GM18507 (cell line): ENCODE measurements at places on chromosomes 7 and 10.

GRCh38 chr7:132656846-132657776 lies 80.8 kb upstream of the PLXNA4 start:
- no peak for DNase-seq

GRCh38 chr7:135253851-135254771 lies 20.5 kb downstream of the STRA8 start:
- DNase-seq, result no peak

DNA sequence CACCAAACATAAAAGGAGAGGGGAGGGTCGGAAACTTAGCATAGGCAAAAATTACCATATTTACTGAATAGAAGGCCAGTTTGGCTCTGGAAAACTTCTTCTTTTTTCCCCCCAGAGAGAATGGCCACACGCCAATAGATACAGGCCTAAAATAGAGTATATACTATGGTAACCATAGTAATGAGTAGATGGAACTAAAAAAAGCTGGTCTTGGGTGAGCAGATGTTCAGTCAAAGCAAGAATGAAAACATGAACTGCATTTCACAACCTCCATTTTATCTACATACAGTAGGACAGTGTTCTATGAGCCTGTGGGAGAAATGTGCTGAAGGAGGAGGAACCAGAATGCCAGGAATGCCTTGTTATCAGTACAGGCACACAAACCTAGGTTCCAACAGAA lies 141.7 kb upstream of the SEMA3A start:
- no peak for DNase-seq

GRCh38 chr10:42877496-42878030 lies 95.0 kb downstream of the BMS1 start:
- DNase-seq, result no peak
